ENCODE measurements at places on chromosomes 13 and 19. TPM values are rescaled to one million over a fixed set of nuclear protein-coding genes. Genes with fewer than 3 reads are reported as not detected.

GRCh38 chr13:48977973-48978372, 2.3 kb downstream of the FNDC3A start:
- no peak for DNase-seq

DNA sequence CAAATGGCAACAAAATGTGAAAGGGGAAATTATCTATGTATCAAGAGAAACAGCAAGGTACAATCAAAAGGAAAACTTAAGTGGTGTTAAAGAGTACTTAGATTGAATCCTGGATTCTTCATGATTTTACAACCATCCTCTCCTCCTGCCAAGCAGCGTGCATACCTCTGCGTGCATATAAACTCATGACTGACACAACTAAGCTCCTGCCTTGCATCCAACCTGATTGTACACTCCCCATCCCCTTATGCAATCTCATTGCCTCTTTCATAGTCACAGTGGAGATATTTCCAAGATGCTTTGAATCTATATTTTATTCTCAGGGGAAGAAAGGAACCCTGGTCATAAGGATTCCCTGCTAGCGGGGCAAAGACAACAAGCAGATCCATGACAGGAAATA, 499.9 kb downstream of the KCTD12 start:
- no peak for DNase-seq

BRCA2 gene
- total RNA-seq: 4.8 TPM

- no peak for DNase-seq
These were observed 27.3 kb downstream of the COG6 start for GRCh38 chr13:39682788-39683187.

- no peak for DNase-seq
These were observed 43.0 kb upstream of the LATS2 start for GRCh38 chr13:21104199-21105019.

- no peak for DNase-seq
These were observed 15.9 kb downstream of the NHLRC3 start for GRCh38 chr13:39054112-39054511.

ZNF808 gene
- 48.0 TPM for total RNA-seq

MYPOP gene
- 1.6 TPM for total RNA-seq

FXYD1 gene
- 44.2 TPM for total RNA-seq

DNA sequence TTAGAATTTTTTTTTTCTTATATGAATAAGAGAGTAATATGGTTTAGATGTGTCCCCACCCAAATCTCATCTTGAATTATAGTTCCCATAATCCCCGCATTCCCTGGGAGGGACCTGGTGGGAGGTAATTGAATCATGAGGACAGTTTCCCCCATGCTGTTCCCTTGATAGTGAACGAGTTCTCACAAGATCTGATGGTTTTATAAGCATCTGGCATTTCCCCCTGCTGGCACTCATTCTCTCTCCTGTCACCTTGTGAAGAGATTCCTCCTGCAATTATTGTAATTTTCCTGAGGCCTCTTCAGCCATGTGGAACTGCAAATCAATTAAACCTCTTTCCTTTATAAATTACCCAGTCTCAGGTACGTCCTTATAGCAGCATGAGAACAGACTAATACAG, 205.7 kb downstream of the MYO16 start:
- DNase-seq: no peak

GRCh38 chr13:19822673-19823072, 39.9 kb upstream of the PSPC1 start:
- no peak for DNase-seq

SIGLECL1 gene
- total RNA-seq: not detected

GRCh38 chr19:43667876-43668405, 2.0 kb downstream of the PLAUR start:
- DNase-seq: no peak

TEKTIP1 gene
- total RNA-seq: not detected

DNA sequence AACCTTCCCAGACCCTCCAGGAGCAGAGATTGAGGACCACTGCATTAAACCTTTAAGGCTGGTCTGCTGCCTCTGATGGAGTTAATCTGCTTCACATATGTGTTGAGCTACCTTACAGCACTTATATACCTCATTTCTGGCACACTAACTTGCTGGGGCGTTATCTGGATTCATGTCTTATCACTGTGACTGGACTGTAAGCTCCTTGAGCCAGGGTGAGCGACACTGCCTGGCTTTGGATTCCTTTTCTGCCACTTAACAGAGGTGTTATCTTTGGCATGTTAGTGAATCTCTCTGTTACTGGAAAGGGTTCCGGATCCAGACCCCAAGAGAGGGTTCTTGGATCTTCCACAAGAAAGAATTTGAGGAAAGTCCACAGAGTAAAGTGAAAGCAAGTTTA, 69.8 kb upstream of the RGCC start:
- DNase-seq: no peak

All from tongue (tissue), 3 donors.